ENCODE measurements at places on chromosomes 13 and 19.

- DNase-seq: peak; percentile 30
These were observed 154.2 kb upstream of the KLF12 start for GRCh38 chr13:74288361-74288911.

DNA sequence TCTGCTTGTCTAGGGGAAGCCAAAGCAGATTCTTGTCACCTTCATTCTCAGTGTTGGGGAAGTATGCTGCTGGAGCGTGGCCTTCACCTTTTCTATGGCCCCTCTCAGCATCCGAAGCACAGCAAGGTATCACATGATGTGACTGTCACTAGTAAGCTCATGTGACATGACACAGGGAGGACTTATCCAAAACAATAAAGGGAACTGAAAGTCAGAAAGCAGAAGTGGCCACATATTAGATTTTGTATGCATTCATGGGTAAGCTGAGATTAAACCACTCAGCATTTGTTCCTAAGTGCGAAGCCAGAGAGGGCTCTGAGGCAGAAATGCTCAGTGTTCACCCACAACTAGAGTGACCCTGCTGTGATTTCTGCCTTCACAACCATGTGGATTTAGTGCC is 72.8 kb upstream of the PCDH8 start:
- no peak for DNase-seq

DNA sequence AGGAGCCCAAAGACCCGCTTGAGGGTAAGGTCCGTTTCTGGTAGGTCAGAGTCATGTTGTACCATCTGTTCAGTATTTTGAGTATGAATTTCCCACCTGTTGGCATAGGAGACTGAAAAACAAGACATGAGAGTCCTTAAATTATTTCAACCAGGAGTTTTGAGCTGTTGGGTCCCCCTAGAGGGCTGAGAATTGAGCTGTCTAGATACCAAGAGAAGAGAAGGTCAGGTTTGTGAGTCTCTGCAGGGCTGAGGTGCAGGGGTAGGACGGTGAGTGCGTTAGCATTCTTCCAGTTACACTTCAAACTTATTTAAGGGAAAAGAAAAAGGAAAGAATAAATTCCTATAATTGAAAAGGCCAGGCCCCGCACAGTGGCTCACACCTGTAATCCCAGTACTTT is 5.0 kb downstream of the CBLC start:
- DNase-seq: no peak

GRCh38 chr13:50125304-50125553 is 110.0 kb downstream of the KCNRG start:
- no peak for DNase-seq

DNA sequence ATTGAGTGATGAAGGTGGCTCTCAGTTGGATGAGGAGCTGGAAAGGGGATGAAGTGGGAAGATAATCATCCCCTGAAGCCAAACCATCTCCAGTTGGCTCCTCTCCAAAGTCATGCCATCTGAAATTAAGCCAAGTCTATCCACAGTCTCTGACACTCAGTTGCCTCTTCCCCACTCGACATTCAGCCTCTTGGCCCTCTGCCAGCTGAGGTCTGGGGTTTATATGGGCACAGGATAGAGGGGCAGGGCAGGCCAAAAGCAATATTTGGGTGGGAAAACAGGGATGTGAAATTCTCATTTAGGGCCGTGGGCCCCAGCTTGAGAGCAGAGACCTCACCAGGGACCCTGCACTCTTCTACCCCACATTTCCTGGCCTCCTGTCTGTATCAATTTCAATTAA is 85.9 kb downstream of the SLITRK1 start:
- no peak for DNase-seq

GRCh38 chr13:96984051-96984508 is 10.2 kb downstream of the OXGR1 start:
- DNase-seq: peak; percentile 52

GRCh38 chr13:30762643-30763042 is 27.3 kb downstream of the ALOX5AP start:
- no peak for DNase-seq

GRCh38 chr13:110336681-110337080 is 29.6 kb downstream of the COL4A2 start:
- no peak for DNase-seq

GRCh38 chr19:2811735-2812413 is 7.8 kb upstream of the ZNF554 start:
- DNase-seq: no peak

DNA sequence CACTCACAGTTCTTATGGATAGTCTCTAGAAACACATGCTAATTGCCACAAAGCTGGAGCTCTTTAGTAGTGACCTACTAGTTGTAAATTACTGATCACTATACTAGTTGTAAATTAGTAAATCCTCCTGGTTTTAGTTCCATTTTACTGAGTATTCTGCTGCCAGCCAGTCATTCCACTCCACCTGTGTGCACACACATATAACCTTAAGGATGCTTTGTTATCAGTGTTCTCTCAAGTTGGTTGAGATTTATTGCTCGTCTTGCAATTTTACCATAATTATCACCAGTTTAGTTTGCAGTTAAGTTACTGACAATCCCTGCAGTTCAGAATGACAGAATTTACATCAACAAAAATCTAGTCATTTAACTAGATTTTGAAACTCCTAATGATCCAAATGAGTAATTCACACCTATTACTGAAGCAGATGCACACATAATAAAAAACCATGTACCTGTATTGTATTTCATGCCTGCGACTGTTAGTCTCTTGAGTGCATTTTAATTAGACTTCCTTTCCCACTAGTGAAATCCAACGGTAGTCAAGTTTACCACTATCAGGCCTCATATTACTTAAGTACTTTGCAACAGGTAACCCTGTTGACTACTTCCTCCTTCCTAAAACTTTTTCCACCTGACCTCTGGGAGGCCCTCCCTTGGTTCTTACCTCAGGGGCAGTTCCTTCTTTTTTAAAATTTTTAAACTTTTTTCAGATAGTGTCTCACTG is 7.6 kb downstream of the TPT1 start:
- DNase-seq: no peak

DNA sequence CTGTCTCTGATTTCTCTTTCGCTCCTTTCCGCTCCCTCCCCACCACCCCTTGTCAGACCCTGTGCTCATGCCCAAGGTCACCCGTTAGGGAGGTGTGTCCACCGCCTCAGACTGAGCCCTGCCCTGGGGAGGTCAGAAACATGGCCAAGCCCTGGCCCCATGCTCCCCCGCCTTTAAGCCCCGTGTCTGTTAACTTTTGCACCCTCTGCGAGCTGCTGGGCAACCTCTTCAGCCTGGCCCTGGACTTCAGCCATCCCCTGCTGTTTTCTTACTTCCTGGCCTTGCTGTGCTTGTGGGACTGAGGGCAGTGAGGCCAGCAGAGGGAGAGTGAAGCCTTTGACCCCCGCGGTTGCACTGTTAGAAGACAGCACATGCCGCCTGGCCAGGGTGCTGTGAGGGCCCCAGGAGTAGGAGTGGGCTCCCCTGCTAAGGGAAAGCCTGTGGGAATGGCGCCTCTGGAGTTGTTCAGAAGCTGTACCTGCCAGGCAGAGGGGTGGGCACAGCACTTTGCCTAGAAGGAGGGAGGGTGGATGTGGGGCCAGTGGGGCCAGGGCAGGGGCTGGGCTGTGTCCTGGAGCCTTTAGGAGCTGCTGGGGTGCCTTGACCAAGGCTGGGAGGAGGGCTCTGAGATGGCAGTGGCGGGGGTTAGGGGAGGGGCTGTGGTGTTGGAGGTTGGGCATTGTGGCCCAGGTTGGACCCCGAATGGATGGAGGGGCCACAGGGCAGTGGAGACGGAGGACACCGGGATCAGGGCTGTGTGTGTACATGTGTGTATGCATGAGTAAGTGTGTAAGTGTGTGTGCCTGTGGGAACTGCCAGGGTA is 7.9 kb downstream of the UPF1 start:
- peak; percentile 40 for DNase-seq

DNA sequence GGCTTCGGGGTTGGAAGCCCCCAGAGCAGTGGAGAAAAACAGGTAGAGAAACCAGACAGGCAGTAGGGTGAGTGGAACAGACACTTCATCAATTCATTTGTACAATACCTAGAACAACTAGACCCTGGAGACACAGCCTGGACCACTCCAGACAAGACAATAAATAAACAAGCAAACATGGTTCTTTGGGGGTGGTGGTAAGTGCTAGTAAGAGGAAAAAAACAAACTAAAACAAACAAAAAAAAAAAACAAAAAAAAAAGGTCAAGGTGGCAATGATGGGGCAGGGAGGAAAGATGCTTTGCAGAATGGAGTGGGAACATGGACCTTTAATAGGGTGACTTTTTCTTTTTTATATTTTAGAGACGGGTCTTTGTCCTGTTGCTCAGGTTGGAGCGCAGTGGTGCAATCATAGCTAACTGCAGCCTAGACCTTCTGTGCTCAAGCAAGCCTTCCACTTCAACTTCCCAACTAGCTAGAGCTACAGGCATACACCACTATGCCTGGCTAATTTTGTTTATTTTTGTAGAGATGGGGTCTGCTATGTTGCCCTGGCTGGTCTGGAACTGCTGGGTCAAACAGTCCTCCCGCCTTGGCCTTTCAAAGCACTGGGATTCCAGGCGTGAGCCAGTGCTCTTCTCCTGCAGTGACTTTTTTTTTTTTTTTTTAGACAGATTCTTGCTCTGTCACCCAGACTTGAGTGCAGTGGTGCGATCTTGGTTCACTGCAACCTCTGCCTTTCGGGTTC is 3.1 kb downstream of the JUNB start:
- peak; percentile 25 for DNase-seq

- no peak for DNase-seq
These were observed 46.3 kb downstream of the MTMR6 start for GRCh38 chr13:25241007-25241406.

DNA sequence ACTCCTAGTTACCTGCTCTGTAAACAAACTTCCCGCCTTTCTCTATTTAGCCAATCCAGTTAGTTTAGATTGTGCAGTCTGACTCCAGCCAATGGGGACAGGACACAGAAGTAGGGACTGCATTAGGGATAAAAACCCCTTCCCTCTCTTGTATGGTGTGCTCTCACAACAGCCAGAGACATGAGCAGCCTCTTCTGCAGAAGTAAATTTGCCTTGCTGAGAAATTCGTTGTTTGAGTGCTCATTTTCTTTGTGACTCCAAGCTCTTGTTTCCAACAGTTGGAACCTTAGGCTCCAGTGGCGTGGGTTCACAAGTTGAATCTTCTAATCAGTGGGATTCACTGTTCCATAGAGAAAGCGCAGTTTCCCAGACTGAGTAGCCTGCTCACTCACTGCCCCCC is 66.1 kb downstream of the ZNF93 start:
- DNase-seq: no peak

DNA sequence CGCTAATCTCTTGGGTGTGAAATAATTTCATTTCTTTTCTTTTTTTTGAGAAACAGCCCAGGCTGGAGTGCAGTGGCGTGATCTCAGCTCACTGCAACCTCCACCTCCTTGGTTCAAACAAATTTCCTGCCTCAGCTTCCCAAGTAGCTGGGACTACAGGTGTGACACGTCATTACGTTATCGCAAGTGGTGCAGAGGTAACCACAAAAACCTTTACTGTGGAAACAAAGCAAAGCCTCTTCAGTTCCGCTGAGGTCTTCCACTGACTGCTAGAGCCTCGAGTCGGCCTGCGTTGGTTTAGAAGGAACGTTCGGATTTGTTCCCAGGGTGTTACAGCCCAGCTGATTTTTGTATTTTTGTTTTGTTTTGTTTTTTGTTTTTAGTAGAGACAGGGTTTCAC is 2.0 kb upstream of the ZNF784 start:
- no peak for DNase-seq

GRCh38 chr19:36547001-36547732 is 19.1 kb upstream of the ZNF260 start:
- peak; percentile 5 for DNase-seq

GRCh38 chr13:32317716-32318465 is 2.6 kb downstream of the BRCA2 start:
- no peak for DNase-seq

- peak; percentile 91 for DNase-seq
These were observed 20.6 kb downstream of the GRIN2D start for GRCh38 chr19:48413879-48414587.

GRCh38 chr19:2255112-2255845 is 938 bp downstream of the JSRP1 start:
- DNase-seq: no peak

- DNase-seq: no peak
These were observed 5.5 kb downstream of the FOSB start for GRCh38 chr19:45473367-45473681.

GRCh38 chr13:71464686-71465085 is 402.3 kb downstream of the DACH1 start:
- DNase-seq: no peak

DNA sequence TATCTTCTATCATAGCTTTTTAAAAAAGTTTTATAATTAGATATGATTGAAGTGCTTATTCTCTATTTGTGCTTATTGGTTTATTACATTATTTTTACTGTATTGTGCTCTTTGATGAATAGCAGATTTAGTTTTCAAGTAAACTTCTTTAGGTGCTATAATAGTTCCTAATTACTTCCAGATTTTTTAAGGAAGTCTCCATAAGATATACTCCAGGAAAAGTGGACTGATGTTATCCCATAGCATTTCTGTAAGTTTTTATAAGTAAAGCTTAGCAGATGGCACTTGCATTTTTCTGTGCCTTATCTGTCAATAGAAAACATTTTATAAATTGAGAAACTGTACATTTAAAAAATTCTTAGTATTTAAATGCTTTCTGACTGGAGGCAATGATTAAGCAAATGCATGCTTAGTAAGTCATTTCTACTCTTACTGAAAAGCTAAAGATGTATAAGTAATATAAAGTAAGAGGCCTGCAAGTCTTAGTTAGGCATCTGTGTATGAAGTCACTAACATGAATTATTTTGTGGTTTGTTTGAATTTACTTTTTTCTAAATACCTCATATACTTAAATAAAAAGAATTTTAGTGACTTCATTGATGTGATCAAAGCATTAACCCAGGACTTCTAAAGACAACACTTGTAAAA is 182.8 kb downstream of the MAB21L1 start:
- no peak for DNase-seq

DNA sequence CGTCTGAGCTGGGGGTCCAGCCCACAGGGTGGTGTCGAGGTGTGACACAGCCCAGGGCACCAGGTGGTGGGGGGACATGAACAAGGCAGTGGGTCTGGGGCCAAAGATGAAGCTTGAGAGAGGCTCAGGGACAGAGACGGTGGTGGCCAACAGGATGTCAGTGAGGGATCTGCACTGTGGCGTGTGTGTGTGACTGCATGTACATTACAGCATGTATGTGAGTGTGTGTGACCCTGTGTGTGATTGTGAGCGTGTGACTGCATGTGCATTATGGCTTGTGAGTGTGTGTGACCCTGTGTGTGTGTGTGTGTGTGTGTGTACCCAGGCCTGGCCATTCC is 1.6 kb downstream of the ADAMTS10 start:
- no peak for DNase-seq

- no peak for DNase-seq
These were observed 58.9 kb upstream of the C1QTNF9 start for GRCh38 chr13:24250376-24251057.

DNA sequence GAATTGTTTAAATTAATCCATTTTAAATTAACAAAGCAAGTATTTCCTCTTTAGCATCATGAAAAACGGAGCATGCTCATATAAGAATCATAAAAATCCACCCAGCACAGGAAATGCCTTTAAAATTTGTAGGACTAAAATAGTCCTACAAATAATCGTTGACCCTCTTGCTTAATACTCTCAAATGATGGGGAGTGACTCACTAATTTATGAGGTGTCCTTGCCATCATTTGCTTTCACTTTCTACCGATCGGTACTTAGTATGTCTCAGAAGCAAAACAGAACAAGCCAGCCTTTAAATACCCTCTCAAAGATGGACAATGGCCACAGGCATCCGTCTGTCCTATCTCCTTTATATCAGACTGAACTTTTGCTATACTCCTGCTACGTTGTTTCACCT is 97.2 kb downstream of the SUCLA2 start:
- peak; percentile 58 for DNase-seq
